ENCODE measurements at places on chromosomes 4 and X. TPM values are rescaled to one million over a fixed set of nuclear protein-coding genes. Genes with fewer than 3 reads are reported as not detected.
A peak's percentile ranks its signal among the peaks of the same experiment; 100 is the strongest.

GRCh38 chr4:42570221-42570620 is 86.7 kb downstream of the ATP8A1 start:
- H3K4me1 ChIP-seq, result peaks cover 19% of the 10 kb centered on the region
- H3K36me3 ChIP-seq, result no peaks in the 10 kb centered on the region
- no peak overlapping the region for H3K4me3 ChIP-seq
- peak; percentile 78 for DNase-seq
- peak overlapping the region; percentile 54 for H3K27ac ChIP-seq

GRCh38 chr4:179472164-179472563 is 2029.9 kb upstream of the AGA start:
- no peak for DNase-seq
- no peak overlapping the region for H3K27ac ChIP-seq
- no peaks in the 10 kb centered on the region for H3K36me3 ChIP-seq
- H3K27me3 ChIP-seq, result no peaks in the 10 kb centered on the region

- H3K36me3 ChIP-seq, result no peaks in the 10 kb centered on the region
- DNase-seq, result no peak
- H3K4me3 ChIP-seq, result no peak overlapping the region
- no peak overlapping the region for H3K27ac ChIP-seq
- H3K27me3 ChIP-seq, result no peaks in the 10 kb centered on the region
These were observed 66.3 kb upstream of the C1QTNF7 start for GRCh38 chr4:15361529-15361928.

- peaks cover 12% of the 10 kb centered on the region for H3K4me1 ChIP-seq
- H3K36me3 ChIP-seq, result peaks cover 20% of the 10 kb centered on the region
- no peaks in the 10 kb centered on the region for H3K27me3 ChIP-seq
- peak overlapping the region; percentile 65 for H3K27ac ChIP-seq
- no peak for DNase-seq
These were observed 67.8 kb downstream of the ABLIM2 start for GRCh38 chr4:8090744-8091301.

GRCh38 chr4:98661371-98662054 is 3.1 kb upstream of the TSPAN5 start:
- H3K36me3 ChIP-seq, result no peaks in the 10 kb centered on the region
- H3K27ac ChIP-seq, result no peak overlapping the region
- no peak overlapping the region for H3K4me3 ChIP-seq
- no peak for DNase-seq
- H3K27me3 ChIP-seq, result no peaks in the 10 kb centered on the region
- H3K4me1 ChIP-seq, result peaks cover 21% of the 10 kb centered on the region

DNA sequence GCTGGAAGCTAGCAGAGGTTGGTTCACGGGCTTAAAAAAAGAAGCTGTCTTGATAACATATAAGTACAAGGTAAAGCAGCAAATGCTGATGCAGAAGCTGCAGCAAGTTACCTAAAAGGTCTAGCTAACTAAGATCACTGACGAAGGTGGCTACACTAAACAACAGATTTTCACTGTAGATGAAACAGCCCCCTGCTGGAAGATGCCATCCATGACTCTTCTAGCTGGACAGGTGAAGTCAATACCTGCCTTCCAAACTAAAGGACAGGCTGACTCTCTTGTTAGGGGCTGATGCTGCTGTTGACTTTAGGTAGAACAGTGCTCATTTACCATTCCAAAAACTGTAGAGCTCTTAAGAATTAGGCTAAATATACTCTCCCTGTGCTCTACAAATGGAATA is 99.5 kb downstream of the FBXW7 start:
- no peak overlapping the region for H3K4me3 ChIP-seq
- no peak for DNase-seq
- no peaks in the 10 kb centered on the region for H3K4me1 ChIP-seq
- H3K27me3 ChIP-seq, result no peaks in the 10 kb centered on the region
- no peaks in the 10 kb centered on the region for H3K36me3 ChIP-seq

GRCh38 chrX:40496728-40497127 is 84.0 kb upstream of the ATP6AP2 start:
- peaks cover 5% of the 10 kb centered on the region for H3K27me3 ChIP-seq
- no peak for DNase-seq
- H3K36me3 ChIP-seq, result no peaks in the 10 kb centered on the region
- H3K27ac ChIP-seq, result no peak overlapping the region

DNA sequence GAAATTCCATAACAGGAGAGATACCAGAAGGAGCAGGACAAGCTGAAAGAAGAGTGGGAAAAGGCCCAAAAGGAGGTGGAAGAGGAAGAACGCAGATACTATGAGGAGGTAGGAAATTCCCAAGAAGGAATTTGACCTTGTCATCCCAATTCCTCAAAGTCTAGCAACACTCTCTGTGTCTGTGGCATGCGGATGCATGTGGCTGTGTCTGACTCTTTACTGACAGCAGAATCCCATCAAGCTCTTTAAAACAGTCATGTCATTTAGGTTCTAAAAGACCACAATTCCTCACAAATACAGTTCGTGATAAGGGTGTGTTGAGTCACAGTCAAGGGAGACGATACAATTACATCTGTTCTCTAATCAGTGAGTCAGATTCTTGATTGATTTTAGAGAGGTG is 68.5 kb downstream of the PHOX2B start:
- H3K4me1 ChIP-seq, result no peaks in the 10 kb centered on the region
- H3K4me3 ChIP-seq, result no peak overlapping the region
- peaks cover 66% of the 10 kb centered on the region for H3K36me3 ChIP-seq
- DNase-seq, result no peak
- H3K27me3 ChIP-seq, result no peaks in the 10 kb centered on the region
- H3K27ac ChIP-seq, result no peak overlapping the region

DNA sequence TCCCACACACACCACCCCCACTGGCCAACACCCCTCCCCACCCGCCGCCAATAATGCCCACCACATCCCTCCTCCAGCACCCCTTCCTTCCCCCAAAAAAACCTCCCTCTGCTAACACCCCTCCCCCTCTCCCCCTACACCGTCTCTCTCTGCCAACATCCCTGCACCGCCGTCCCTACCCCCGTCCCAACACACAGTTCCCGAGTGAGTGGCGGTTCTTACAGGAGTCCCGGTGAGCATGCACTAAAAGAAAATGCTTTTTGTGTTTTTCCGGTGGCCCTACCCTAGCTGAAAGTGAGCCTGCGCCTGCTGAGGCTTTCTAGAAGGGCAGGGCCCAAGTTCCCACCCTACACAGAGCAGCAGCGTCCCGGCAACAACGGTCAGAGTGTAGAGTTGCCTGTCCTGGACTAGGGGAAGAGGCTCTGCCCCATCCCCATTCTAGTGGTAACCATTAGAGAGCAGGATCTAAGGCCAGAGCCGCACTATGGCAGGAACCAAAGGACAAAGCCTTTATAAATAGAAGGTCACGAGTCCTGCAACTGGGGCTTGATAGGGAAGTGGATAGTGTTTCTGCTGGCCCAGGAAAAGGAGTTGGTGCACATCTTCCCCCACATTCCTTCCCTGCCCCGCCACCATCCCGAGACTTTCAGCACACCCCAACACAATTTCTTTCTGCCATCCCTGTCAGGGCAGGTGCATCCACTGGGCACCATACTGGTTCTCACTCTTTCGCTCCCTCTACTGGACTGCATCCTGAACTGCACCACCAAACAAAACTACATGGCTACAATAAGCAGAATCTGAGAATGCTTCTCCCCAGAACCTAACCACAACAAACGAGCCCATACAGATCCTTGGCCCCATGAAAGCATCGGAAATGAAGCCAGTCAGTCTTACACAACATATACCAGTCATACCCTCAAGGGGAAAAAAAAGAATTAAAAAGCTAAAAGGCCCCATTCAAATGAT is 78.1 kb upstream of the PAGE3 start:
- H3K27ac ChIP-seq, result no peak overlapping the region
- DNase-seq, result no peak
- H3K4me3 ChIP-seq, result no peak overlapping the region
- H3K36me3 ChIP-seq, result no peaks in the 10 kb centered on the region

DNA sequence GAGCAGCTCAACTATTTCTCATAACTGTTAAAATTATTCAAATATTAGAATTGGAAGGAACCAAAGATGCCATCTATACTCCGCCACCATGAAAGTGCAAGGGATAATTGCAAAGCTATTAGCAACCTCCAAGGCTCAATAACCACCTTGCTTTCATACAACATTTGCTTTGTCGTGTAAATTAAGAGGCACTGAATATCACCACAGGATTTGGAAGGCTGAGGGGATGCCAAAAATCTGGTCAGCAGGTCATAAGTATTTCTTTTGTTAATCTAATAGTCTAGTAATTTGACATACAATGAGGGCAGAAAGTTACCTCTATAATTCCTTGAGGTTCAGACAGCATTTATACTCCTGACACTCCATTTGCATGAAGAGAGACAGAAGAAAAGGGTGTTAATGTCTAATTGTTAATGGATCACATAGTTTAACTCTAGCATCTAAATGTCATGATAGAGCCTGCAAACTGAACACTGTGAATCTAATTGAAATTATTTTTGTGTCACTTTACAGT is 200.9 kb upstream of the DIAPH2 start:
- no peak overlapping the region for H3K4me3 ChIP-seq
- no peaks in the 10 kb centered on the region for H3K36me3 ChIP-seq
- no peaks in the 10 kb centered on the region for H3K4me1 ChIP-seq
- H3K27me3 ChIP-seq, result no peaks in the 10 kb centered on the region

- H3K36me3 ChIP-seq, result no peaks in the 10 kb centered on the region
- H3K4me3 ChIP-seq, result no peak overlapping the region
- no peak overlapping the region for H3K27ac ChIP-seq
- H3K27me3 ChIP-seq, result no peaks in the 10 kb centered on the region
- no peaks in the 10 kb centered on the region for H3K4me1 ChIP-seq
- DNase-seq, result no peak
These were observed 417.2 kb downstream of the TRAM1L1 start for GRCh38 chr4:116668190-116668589.

- H3K4me1 ChIP-seq, result no peaks in the 10 kb centered on the region
- no peaks in the 10 kb centered on the region for H3K36me3 ChIP-seq
- no peaks in the 10 kb centered on the region for H3K27me3 ChIP-seq
- peak overlapping the region; percentile 9 for H3K27ac ChIP-seq
- no peak for DNase-seq
These were observed 55.7 kb downstream of the ANTXR2 start for GRCh38 chr4:80017125-80017854.

DNA sequence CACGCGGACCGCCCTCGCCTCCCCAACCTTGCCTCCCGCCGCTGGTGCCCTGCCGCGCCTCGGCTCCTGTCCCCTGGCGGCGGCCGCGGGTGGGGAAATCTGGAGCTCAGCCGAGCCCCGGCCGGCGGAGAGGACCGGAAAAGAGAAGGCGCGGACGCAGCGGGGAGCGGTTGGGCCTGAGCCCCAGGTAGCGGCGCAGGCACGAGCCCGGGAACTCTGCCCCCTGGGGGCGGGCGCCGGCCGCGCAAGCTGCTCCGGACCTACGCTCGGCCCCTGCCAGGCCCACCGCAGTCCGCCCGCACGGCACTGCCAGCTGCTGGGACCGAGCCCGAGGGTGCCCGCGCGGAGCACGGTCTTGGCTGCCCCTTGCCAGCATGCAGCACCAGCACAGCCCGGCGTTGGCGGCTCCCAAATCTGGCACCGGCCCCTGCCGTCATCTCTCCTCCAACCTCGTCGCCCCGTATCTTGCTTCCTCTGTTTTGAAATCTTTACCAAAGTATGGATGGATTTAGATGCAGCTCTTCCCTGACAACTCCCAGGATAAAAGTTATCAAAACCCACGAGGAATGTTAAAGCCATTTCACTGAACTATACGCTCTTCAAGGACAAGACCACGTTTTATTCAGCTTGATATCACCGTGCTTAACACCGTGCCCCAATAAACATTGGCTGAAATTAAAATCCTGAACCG is at the start of gene PRSS12:
PRSS12 (minus strand) TSS at position 161 of the 691 bp plus-strand sequence. CDS start 283 bp downstream, outside the sequence.
- no peak within 1 kb of the TSS for H3K27ac ChIP-seq
- peak within 1 kb of the TSS; percentile 38 for H3K4me3 ChIP-seq
- no peaks in the 10 kb centered on the region for H3K36me3 ChIP-seq
- no peak for DNase-seq
- peaks cover 43% of the 10 kb centered on the region for H3K27me3 ChIP-seq

DNA sequence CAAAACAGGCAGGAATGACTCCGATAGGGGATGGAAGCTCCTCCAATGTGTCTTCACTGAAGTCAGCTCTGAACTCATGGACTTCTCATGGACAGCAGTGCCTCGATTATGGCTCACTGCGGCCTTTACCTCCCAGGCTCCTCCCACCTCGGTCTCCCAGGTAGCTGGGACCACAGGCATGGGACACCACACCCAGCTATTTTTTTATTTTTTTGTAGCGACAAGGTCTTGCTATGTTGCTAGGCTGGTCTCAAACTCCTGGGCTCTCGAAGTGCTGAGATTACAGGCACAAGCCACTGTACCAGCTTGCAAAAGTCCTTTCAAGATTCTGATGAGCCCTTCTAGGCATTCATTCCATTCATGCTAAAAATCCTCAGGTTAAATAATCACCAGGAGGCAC is 181.5 kb downstream of the NSUN7 start:
- no peak overlapping the region for H3K27ac ChIP-seq
- H3K27me3 ChIP-seq, result no peaks in the 10 kb centered on the region
- H3K4me1 ChIP-seq, result peaks cover 4% of the 10 kb centered on the region
- H3K36me3 ChIP-seq, result no peaks in the 10 kb centered on the region
- H3K4me3 ChIP-seq, result no peak overlapping the region
- DNase-seq, result no peak

DNA sequence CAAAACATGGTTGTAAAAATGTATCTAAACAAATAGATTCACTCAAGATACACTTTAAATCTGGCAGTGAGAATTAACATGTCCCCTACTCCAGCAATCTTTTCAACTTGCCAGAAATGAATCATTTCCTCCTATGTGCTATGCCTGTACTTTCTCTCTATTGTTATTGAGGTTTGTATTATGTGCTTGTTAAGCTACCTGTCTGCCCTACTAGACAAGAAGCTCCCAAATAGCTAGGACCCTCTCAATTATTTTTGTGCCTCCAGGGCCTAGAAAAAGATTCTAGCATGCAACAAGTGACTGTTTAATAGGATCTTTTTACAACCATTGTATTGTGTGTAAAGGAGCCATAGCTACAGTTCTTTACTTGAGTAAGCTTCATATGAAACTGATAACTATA is 3.5 kb upstream of the SAP30 start:
- no peaks in the 10 kb centered on the region for H3K4me1 ChIP-seq
- H3K36me3 ChIP-seq, result no peaks in the 10 kb centered on the region
- H3K4me3 ChIP-seq, result no peak overlapping the region
- H3K27ac ChIP-seq, result no peak overlapping the region
- H3K27me3 ChIP-seq, result no peaks in the 10 kb centered on the region

GRCh38 chrX:36804066-36804465 is 204.1 kb upstream of the FAM47C start:
- no peaks in the 10 kb centered on the region for H3K27me3 ChIP-seq
- DNase-seq, result no peak
- H3K4me3 ChIP-seq, result no peak overlapping the region
- H3K4me1 ChIP-seq, result no peaks in the 10 kb centered on the region

The BEND4 gene
- not detected for total RNA-seq

The QDPR gene
- 8.3 TPM for total RNA-seq

The SMIM10 gene
- 1.7 TPM for total RNA-seq

The GAGE13 gene
- not detected for total RNA-seq

The APLN gene
- not detected for total RNA-seq

The ZNF630 gene
- 0.82 TPM for total RNA-seq

The ANKRD17 gene
- 59.9 TPM for total RNA-seq

The HHIP gene
- total RNA-seq, result 0.29 TPM

All from gastrocnemius medialis (tissue), 4 donors.